ENCODE measurements at places on chromosomes 6 and 20.

DNA sequence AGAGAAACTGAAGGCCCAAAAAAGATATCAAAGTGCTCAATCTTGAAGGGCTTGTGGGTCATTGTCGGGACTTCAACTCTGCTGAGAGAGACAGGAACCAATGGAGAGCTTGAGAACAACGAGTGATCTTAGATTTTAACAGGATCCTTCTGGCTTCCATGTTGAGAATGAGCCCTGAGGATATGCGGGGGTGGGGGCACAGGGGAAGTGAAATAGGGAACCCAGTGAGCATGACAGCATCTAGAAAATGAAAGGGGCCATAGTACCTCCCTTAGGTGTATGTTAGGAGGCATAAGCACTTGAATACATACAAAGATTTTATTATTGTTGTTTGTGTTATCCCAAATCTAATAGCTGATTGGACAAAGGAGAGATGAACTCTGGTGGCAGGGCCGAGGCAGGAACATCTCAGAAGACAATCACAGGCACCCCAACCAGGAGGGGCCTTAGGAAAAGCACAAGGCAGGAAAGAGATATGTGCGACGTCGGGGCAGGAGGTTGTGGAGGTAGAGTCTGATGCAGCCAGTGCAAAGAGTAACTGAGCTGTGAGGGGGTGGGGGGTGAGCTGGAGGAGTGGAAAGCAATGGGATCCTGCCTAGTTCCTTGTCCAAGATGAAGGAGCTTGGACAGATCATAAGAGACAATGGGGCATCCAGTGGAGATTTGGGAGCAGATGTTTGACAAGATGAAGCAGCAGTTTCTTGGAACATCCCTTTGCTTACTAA, 10.4 kb downstream of the TGM6 start:
- DNase-seq, result no peak

GRCh38 chr20:11195899-11196558, 522.2 kb upstream of the JAG1 start:
- no peak for DNase-seq

GRCh38 chr20:39691151-39691862, 729.2 kb downstream of the DHX35 start:
- DNase-seq, result no peak

DNA sequence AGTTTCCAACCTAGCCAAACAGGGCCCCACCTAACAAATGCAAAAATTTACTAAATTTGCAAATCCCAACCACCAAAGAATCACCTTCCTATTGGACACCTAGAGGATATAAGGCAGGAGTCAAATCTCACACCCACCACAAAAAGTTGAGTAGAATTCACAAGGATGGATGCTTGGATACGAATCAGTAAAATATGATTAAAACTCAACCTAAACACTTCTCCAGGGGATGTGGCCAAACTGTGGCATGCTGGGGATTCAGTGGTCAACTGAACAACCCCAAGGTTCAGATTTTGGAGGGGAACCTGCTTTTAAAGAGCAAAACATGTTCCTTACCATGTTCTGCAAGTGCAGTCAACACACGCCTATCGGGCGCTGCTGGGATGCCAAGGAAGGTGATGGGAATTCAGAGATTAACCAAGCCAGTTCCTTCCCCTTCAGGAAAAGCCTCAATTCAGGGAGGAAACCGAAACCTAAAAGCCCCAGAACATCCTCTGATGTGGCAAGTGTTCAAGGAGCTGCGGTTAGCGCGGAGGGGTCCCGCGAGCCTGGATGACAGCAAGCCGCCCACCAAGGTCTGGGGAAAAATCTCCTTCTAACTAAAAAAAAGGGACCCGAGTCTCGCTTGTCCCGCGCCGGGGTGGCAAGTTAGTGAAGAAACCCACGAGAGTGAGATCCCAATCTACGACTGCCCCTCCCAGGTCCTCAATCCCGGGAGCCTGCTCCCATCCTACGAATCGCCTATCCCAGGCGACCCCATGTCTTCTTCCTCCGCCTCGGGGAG, 902 bp downstream of the SAMHD1 start:
- no peak for DNase-seq

- no peak for DNase-seq
Observed at GRCh38 chr6:43910638-43911353, 140.8 kb downstream of the VEGFA start.

- no peak for DNase-seq
Observed at GRCh38 chr6:105259913-105260889, 80.4 kb upstream of the POPDC3 start.

DNA sequence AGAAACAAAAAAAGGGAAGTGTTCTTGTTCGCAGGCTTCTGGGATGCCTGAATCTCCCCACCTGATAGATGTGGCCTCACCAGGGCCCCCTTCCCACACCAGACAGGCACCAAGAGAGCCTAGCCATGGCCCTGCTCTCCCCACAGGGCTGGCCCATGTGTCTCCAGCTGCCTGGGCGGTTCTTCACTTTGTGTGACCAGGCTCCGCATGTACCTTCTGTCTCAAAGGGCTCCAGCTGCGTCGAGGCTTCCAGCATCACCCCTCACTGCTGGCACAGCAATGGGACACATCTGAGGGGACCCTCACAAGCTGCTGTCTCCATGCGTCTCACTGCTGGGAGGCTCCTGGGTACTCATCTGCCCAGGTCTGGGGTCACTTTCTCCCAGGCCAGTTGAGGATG, 362.9 kb downstream of the ZFAND3 start:
- no peak for DNase-seq

DNA sequence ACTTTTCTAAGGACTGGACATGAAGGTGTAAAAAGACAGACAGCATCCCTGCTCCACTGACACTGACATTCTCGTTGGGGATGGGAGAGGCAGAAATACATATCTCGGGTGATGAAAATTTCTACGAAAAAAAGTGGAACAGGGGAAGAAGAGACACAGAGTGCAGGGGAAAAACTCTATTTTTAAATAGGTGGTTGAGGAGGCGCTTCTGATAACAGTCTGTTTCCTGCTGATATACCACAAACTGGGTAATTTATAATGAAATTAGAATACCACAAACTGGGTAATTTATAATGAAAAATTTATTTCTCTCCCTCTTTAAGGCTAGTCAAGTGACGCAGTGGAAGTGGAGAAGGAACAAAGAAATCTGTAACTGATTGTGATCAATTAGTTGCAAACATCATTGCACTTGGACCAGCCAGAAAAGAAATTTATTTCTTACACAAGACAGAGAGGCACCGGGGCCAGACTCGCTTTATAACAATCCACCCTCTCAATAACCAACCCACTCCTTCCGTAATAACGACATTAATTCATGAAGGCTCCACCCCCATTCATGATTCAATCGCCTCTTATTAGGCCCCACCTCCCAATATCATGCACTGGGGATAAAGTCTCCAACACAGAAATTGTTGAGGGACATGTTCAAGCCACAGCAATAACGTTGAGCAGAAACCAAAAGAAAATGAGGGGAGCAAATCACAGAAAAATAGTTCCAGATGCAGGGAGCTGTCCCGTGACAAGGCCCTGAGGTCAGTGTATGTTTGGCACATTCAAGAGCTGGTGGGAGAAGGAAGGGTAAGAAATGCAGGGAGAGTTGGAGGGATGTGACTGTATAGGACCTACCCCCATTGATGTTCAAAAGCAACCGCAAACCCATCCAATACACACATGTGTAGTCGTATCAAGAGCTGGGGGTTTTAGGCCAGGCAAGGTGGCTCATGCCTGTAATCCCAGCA, 6.6 kb upstream of the SRSF6 start:
- no peak for DNase-seq

DNA sequence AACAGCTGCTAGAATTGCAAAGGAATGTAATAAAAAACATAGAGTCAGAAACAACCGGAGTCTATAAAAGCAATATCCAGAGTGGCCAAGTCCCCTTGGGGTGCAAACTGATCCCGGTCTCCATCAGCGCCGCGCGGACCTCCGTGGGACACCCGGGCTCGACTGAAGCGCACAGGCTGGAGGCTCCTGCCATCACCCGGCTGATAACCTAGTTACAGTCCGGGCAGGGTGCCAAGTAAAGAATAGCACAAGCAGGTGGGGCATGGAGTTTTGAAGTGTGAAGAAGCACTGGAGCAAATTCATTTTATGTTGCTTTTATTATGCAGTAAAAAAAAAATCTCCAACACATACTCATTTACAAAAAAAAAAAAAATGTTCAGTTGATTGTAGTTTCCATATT, 205.1 kb upstream of the GMDS start:
- DNase-seq, result no peak

GRCh38 chr6:12602951-12603672, 113.5 kb upstream of the PHACTR1 start:
- no peak for DNase-seq

DNA sequence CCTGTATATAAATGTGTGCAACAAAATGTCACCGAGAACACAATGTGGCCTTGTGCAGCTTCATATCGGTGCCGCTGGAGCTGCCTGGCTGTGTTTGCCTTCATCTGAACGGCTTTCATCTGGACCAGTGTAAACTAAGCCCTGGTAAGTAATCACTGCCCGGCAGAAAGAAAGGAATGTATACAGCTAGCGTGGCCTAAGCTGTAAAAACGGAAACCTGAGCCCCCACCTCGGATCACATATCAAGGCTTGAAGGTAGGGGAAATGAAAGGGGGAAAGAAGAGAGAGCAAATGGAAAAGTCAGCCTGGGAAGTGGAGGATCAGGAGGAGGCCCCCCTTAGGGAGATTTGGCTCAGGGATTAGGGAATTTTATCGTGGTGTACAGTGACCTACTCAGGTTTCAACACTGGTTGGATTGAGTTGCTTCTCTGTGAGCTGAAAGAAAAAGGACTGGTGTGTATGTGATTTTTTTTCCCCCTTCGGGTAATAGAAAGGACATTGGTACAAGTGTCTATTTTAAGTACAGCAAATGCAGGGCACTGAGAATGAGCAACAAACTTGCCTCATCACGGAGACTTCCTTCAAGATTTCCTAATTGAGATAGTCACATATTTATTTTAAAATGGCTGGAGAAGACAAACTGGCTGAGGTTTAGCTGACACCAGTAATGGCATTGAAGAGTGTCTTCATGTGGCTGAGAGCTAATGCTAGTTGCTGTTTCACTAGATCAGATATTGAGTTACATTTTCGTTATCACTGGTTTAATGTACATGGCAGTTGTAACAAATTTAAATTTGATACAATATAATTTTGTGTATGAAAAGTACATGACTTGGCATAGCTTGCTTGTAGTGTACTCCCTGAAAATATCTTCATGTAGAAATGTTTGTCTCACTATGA, 3.5 kb downstream of the SOBP start:
- DNase-seq, result no peak

GRCh38 chr6:40532349-40533000, 54.7 kb downstream of the LRFN2 start:
- no peak for DNase-seq

GRCh38 chr6:27642744-27643456, 170.0 kb upstream of the ZNF184 start:
- DNase-seq, result no peak

DNA sequence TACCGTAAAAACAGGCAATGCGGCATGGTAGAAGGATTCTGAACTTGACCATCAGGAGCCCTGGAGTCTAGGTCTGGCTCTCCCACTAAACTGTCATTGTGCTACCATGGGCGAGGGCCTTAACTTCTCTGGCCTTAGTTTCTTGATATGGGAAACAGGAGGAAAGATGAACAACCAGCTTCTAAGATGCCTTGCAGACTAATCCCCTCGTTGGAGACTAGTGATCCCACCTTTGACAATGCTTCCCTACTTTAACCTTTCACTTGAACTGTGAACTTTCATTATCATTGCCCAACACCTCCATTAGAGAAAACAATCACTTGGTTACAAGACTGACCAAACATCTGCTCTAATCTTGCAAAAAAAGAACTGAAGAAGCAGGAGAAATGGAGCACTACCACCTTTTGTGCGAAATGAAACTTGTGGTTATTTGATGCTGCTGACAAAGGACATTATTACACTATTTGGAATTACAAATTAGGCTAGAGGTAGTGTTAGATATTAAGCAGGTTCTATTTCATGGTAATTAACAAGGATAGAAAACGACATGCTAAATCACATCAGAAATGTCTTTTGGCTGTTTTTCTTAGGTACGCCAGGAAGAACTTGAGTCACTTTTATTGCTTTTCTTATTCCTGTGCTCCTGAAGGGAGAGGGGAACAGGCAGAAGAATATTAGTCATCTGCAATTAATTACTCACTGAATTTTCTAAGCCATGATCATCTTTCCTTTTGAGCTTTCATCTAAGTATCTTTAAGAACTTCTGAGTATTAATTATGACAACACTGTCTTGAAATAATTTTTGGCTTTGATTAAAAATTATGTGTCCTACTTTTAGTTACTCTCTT, 39.1 kb upstream of the ARHGAP18 start:
- DNase-seq, result no peak

DNA sequence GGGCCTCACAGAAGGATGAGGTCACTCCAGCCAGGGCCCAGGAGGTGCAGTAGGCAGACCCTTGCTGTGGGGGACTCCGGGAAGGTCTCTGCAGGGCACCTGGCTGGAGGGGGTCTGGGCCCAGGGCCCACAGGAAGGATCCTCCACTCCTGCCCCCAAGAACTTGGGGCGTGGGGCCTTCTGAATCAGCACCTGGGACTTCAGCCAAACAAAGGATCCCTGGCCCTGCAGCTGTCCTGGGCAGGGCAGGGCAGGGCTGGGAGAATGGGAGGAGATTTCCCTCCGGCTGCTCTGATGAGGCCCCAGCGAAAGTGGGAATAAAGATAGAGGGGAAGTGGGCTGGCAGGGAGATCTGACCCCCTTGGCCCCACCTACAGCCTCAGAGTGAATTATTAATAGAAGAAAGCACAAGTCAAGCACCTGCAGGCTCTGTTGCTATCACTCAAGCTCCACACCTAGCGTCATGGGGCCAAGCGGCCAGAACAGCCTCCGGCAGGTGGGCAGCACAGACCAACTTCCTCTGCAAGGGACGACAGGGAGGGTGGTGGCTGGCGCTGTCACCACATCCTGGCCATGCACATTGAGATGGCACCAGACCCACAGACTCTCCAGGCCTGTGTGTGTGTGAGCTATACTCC, 61.6 kb upstream of the MRPS10 start:
- DNase-seq, result peak; percentile 48

- DNase-seq, result no peak
Observed at GRCh38 chr6:143205991-143206390, 145.3 kb downstream of the AIG1 start.

DNA sequence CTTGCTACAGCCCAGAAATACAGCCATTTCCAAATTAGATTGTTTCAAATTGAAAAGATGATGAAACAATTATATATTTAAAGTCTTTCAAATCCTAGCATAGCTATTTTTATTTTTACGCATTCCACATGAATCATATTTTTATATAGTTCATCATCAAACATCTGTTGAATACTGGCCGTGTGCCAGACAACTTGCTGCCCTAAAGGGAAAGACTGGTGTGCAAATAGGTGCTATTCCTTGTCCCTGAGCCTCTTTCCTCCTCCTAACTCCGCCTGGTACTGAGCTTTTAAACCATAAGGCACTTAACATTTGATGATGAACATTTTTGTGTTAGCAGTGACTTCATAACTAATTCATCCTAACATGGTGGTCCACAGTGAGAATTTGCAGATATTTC, 18.7 kb upstream of the PLCG1 start:
- no peak for DNase-seq

- DNase-seq, result no peak
Observed at GRCh38 chr6:22956029-22956681, 386.8 kb downstream of the HDGFL1 start.

GRCh38 chr6:39221779-39222641, 7.3 kb downstream of the KCNK5 start:
- no peak for DNase-seq

- DNase-seq, result no peak
Observed at GRCh38 chr6:149499066-149499465, 14.3 kb upstream of the ZC3H12D start.

GRCh38 chr20:38344107-38344701, 2.1 kb upstream of the LBP start:
- no peak for DNase-seq
